ENCODE measurements at places on chromosomes 13 and 19.

DNA sequence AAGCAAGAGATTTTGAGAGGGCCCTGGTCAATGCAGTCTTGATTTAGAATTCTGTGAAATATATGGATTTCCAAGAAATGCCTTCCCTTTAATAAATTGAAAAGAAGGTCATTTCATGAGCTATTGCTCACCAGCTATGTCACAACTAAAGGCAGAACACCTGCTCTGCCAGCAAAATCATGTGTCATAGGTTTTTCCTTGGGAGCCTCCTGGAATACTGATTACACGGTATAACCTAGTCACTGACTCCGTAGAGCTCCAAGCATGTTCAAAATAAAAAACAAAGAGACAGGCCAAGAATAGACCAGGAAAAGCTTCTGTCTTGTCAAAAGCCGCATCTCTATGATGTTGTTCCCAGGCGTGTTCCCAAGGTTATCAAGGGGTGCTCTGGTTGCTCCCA lies 45.5 kb downstream of the HSPH1 start:
- no peak for DNase-seq

GRCh38 chr19:4914736-4915501 lies 5.6 kb downstream of the UHRF1 start:
- DNase-seq, result no peak

DNA sequence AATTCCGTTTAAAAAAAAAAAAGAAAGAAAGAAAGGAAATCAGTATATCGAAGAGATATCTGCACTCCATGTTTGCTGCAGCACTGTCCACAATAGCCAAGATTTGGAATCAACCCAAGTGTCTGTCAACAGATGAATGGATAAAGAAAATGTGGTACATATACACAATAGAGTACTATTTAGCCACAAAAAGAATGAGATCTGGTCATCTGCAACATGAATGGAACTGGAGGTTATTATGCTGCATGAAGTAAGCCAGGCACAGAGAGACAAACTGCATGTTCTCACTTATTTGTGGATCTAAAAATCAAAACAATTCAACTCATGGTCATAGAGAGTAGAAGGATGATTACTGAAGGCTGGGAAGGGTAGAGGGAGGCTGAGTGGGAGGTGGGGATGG lies 16.3 kb downstream of the ZNF565 start:
- DNase-seq, result no peak

- DNase-seq, result no peak
These were observed 191.3 kb downstream of the KLF5 start for GRCh38 chr13:73250061-73250460.

- DNase-seq, result no peak
These were observed 193.9 kb downstream of the KCTD12 start for GRCh38 chr13:76692346-76692745.

DNA sequence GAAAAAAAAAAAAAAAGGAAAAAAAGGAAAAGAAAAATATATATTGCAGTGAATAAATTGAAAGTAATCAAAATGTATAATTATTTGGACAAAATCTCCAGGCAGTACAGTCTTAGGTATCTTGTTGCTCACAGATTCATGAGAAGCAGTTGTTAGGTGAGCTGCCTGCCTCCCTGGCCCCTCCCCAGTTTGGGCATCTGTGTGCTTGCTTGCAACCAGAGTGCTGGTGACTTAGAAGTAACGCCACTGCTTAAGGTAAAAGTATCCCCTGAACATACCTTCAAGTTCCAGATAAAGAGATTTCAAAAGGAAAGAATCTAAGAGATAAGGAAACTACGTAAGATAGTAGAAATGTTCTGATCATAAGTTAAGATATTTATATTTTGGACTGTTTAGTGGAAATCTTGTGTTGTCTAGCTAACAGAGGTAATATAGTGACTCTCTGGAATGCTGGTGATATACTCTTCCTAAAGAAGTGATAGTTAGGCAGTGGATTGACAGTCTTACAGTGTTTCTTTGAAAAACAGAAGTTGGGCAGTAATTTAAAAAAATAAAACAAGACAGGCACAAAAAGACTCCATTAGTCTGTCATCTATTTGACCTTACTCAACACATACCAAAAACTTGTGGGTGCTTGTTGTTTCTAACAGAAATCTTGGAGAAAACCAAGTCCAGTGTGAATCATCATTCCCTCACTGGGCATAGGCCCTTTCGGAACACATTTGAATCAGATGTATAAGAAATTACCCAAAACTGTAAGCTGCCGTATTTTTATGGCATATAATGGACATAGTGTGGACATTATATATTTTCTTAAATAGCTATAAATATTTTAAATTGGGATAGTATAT lies 38.3 kb upstream of the KCTD4 start:
- DNase-seq, result no peak

DNA sequence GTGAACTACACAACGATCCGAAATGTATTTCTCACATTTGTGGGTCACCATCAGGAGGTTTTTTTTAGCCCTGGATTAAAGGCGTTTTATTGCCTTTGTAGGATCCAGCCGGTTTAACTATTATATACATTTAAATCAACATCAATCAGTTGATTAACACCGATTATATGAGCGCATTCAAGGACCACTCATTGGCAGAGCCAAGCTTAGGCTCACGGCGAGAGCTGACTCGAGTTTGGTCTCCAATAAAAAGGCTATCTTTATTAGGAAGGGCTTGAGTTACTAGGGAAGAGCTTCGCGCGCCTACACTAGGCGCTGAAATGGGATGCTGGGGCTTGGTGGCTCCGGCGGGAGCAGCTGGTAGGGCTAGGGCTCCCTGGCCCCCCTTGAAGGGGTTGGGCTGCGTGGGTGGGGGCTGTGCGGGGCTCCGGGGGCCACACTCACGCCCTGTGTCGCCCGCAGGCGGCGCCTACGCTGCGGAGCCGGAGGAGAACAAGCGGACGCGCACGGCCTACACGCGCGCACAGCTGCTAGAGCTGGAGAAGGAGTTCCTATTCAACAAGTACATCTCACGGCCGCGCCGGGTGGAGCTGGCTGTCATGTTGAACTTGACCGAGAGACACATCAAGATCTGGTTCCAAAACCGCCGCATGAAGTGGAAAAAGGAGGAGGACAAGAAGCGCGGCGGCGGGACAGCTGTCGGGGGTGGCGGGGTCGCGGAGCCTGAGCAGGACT lies 4.2 kb downstream of the PDX1 start:
- no peak for DNase-seq

- DNase-seq, result no peak
These were observed 44.9 kb upstream of the NBEA start for GRCh38 chr13:34897220-34897619.

GRCh38 chr13:107025991-107026390 lies 458.1 kb upstream of the ARGLU1 start:
- DNase-seq, result no peak

GRCh38 chr13:25046274-25046984 lies 49.5 kb upstream of the PABPC3 start:
- DNase-seq, result no peak

DNA sequence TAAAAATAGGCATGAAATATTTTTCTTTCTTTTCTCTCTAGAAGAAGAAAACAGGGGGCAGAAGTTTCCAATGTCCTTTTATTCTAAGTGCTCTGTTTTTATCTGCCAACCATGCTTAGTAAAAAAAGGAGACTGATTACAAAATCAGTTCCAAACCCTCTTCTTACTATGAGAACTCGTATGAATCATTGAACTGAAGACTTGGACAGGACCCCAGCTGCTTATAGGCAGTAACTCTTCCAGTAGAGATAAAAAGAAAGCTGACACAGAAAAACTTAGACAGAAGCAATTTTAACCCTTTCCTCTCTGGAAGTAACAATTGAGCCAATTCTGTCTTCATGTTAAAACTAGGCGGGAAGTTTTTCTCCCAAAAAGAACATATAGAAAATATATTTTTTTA lies 24.5 kb upstream of the FREM2 start:
- DNase-seq, result no peak

GRCh38 chr13:48275507-48275906 lies 28.0 kb upstream of the RB1 start:
- no peak for DNase-seq

DNA sequence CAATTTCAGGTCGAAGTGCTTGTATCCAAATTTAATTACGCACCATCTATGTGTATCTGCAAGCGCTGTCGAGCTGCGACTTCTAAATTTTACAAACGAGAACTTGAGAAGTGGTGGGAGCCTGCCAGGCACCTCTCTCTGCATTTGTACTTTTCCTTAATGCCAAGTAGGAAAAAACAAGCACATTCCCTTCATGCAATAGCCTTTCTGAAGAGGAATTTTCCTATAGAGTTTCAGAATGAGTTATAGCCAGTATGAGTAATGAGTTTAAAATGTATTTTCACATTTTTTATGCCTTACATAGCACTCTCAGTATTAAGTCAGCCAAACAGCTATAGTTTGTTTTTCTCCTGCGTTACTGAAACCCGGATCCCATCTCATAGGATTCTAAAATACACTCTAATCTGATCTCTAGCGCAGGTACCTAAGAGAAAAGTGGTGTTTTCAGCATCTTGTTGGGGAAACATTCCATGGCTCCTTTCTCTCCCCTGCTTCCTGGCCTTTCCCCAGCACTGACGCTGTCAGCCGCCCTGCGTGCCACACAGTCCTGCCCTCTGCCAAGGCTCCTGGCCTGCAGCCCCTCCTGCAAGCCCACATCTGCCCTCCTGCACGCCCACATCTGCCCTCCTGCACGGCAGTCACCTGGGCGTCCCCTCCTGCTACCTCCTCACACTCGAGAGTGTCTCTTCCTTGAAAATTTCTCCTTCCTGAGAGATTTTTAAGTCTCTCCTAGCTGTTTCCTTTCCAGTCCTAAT lies 526.9 kb downstream of the MYO16 start:
- no peak for DNase-seq

DNA sequence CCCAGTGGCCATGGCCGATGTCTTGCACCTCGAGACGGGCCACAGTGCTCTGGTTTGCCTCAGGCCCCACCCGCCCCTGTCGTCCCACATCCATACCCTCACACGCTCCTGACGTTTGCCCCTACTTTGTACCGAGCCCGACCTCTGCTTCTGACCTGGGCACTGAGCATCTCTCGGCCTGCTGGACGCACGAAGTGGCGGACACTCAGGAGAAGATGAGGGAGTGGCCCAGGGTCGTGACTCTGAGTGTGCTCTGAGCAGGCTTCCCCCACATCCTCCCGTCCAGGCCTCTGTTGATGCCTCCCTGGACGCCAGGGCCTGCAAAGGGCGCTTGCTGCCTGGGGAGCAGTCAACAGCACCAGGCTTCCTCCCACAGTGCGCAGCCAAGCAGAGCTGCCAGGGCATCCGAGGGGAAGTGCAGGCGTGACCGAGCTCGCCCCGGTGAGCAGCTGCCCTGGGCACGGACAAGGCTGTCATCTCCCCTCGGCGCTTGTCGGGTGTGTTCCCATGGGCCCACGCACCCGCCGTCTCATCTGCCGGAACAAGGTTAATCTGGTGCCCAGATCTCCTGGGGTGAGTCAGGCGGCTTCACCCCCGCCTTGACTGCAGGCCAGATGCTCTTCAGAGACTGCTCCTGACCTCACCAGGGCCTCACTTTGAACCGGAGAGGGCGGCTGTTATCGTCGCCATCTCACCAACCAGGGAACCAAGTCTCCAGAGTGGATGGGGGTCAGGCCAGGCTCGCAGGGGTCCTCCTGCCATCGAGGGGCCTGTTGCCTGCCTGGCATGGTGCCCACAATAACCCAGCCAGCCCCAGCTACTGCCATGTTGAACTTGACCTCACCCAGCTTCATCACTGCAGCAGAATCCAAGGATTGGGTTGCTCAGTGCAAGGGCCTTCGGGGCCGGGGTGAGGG lies 27.2 kb downstream of the COMP start:
- no peak for DNase-seq

DNA sequence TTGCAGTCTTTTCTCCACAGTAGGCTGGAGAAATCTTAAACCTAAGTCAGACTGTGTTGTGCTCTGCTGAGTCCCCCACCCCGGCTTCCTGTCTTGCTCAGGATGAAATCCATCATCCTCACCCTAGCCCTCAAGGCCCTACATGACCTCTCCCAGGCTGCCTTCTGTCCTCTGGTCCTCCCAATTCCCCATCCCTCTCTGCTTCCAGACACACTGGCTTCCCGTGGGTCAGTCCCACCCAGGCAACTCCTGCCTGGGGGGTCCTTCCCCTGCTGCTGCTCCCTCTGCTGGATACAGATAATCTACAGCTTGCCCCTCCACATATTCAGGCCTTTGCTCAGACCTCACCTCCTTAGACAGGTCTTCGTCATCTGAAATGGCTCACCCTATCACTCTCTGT lies 18.4 kb upstream of the CBY2 start:
- DNase-seq, result no peak

- no peak for DNase-seq
These were observed 13.6 kb downstream of the LTBP4 start for GRCh38 chr19:40614622-40615411.

GRCh38 chr19:39308531-39309304 lies 11.9 kb downstream of the LRFN1 start:
- DNase-seq, result no peak

DNA sequence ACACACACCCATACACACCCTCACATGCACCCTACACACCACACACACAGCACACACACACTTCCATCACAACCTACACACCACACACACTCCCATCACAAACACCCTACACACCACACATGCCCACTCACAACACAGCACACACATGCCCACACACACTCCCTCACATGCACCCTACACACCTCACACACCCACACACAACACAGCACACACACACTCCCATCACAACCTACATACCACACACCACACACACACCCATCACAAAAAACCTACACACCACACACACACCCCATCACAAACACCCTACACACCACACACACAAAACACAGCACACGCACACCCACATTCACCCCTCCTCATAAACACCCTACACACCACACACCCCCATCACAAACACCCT lies 15.1 kb downstream of the PEPD start:
- no peak for DNase-seq
